ENCODE measurements at places on chromosomes 16 and 17.

GRCh38 chr16:48914070-48914469 lies 304.1 kb upstream of the N4BP1 start:
- no peak for DNase-seq

DNA sequence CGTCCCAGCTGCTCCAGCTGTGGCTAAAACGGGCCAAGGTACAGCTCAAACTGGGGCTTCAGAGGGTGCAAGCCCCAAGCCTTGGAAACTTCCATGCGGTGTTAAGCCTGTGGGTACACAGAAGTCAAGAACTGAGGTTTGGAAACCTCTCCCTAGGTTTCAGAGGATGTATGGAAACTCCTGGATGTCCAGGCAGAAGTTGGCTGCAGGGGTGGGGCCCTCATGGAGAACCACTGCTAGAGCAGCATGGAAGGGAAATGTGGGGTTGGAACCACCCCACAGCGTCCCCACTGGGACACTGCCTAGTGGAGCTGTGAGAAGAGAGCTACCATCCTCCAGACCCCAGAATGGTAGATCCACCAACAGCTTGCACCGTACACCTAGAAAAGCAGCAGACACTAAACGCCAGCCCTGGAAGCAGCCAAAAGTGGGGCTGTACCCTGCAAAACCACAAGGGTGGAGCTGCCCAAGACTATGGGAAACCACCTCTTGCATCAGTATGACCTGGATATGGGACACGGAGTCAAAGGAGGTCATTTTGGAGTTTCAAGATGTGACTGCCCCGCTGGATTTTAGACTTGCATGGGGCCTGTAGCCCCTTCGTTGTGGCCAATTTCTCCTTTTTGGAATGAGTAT lies 2.2 kb downstream of the SDR42E1 start:
- no peak for DNase-seq

- DNase-seq, result peak; percentile 31
Observed at GRCh38 chr16:89325861-89326471, 108.5 kb downstream of the ZNF778 start.

- DNase-seq, result no peak
Observed at GRCh38 chr17:29659155-29659554, 36.4 kb upstream of the CORO6 start.

DNA sequence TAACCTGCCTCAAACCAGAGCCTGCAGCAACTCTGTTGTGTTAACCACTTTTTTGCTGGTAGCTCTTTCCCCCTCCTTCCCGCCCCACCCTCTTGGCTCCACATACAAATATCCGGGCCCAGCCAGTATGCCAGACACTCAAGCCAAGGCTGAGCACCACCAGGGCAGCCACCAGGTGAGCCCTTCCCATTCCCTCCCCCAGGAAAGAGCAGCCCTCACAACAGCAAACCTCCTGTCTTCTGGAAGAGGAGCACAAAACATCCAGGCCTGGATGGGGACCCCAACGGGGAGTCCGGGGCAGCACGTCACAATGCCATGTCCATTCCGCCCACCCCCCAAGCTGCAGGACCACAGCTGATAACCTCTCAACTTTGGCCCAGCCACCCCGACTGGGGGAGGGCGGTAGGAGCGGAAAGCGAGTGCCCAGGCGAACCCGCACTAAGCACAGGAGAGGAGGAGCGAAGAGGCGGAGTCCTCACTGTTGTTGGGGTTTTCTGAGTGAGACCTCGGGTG lies 757 bp downstream of the ORMDL3 start:
- peak; percentile 50 for DNase-seq

- DNase-seq, result no peak
Observed at GRCh38 chr17:47262586-47262985, 9.0 kb downstream of the ITGB3 start.

- DNase-seq, result no peak
Observed at GRCh38 chr17:64369007-64369893, 21.4 kb downstream of the PECAM1 start.

GRCh38 chr16:11032922-11033291 lies 88.5 kb downstream of the CLEC16A start:
- no peak for DNase-seq

DNA sequence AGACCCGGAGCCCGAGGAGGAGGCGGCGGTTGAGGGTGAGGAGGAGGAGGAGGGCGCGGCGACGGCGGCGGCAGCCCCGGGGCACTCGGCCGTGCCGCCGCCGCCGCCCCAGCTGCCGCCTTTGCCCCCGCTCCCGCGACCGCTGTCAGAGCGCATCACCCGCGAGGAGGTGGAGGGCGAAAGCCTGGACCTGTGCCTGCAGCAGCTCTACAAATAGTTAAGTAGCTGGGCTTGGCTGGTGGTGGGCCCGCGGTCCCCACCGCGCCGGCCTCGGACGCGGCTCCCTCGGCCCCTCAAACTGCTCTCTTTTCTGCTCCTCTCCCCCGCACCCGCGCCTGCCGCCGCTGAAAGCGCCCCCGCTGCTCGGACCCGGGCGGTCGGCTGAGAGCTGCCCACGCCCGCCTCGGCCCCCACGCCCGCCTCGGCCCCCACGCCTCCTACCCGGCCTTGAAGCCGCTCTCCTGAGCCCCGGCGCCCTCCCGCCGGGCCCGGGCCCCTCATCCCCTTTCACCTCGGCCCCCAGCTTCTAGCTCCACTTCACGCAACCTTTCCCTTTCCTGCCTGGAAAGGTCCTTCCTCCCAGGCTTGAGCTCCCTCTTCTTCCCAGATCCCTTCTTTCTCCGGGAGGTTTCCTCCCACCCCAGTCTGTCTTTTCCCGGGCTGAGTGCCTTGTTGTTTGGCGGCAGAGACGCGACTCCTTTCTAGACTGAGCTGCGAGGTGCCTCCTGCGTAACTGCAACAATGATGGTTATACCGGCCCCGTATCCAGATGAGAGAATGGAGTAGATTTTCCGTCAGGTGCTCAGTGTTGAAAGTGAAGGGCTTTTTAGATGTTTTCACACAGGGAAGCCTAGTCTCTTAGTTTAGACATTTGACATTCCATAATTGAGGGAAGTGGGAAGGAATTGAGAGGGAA lies 850 bp downstream of the PPM1E start:
- DNase-seq, result no peak

- no peak for DNase-seq
Observed at GRCh38 chr16:84941921-84942320, 69.4 kb downstream of the ZDHHC7 start.

DNA sequence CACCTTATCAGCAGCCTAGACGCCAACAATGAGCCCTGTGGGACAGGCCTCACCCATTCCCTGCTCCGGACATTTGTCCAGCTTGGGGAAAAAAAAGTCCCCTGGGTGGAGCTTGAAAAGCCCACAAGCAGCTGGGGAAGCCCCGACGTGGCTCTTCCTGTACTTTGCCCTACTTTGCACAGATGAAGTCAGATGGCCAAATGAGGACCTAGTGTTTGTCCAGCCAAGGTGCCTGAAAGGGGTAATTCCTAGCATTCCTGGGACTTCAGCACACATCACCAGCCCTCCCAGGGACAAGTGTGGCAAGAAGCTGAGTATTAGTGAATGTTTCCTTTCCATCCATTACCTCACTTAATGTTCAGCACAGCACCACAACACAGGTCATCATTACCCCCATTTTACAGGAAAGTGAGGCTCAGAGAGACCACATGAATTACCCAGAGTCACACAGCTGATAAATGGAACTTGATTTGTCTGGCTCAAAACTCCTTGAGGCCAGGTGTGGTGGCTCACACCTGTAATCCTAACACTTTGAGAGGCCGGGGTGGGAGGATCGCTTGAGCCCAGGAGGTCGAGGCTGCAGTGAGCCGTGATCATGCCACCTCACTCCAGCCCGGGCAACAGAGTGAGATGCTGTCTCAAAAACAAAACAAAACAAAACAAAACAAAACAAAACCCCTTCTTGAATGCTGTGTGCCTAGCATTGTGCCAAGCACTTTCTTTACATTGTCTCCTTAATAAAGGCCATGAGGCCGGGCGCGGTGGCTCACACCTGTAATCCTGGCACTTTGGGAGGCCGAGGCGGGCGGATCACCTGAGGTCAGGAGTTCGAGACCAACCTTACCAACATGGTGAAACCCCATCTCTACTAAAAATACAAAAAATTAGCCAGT lies 19.9 kb upstream of the PLLP start:
- no peak for DNase-seq

DNA sequence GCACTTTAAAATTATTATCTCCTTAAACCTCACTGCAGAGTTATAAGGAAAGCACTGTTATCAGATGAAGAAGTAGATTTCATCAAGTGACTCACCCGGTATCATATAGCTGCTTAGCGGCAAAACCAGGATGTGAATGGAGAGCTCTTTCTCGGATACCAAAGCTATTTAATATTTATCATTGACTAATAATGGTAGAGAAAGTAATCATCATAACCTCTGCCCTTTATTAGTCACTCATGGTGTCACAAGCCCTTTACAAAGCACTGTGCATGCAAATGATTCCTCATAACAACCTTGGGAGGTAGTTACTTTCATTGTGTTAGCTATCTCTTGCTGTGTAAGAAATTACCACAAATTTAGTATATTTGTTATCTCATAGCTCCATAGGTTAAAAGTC lies 592.9 kb downstream of the MAF start:
- no peak for DNase-seq

GRCh38 chr17:9367156-9367555 lies 208.5 kb downstream of the STX8 start:
- no peak for DNase-seq

- DNase-seq, result peak; percentile 78
Observed at GRCh38 chr16:87636050-87636684, 33.9 kb downstream of the JPH3 start.

DNA sequence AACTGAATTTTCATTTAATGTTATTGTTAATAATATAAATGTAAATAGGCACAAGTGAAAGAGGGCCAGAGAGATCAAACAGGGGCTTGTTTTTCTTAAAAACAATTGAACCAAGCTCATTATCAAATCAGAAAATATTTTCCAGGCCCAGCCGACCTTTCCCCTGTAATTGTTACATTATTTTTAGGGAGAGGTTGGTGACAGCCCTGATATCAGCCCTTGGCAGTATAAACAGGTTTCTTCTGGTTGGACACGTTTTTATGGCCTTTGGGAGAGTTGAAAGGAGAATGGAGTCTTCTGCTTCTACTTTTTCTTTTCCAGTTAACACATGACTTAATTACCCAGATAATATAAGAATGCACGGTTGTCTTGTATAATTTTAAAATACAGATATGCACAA lies 40.0 kb upstream of the COQ7 start:
- no peak for DNase-seq

- DNase-seq, result no peak
Observed at GRCh38 chr17:7315570-7316235, 543 bp upstream of the GPS2 start.

DNA sequence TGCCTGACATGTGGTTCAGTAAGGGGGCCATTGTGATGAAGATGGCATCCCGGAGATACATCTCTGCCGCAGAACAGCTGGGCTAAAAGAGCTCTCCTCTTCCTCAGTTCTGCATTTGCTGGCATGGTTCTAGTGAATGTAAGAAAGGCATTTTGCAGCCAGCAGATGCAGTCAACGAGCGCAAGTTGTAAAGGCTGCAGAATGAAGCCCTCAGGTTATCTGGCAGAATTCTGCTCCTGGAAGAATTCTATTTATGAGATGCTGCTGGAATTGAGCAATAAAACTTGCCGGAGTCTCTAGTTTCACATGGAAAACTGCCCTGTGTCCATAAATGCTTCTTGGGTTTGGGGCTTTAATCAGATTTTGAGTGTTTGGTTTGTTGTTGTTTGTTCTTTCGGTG lies 176.8 kb upstream of the HSBP1 start:
- DNase-seq, result no peak

GRCh38 chr17:34386697-34387550 lies 23.9 kb upstream of the CCL1 start:
- DNase-seq, result no peak

DNA sequence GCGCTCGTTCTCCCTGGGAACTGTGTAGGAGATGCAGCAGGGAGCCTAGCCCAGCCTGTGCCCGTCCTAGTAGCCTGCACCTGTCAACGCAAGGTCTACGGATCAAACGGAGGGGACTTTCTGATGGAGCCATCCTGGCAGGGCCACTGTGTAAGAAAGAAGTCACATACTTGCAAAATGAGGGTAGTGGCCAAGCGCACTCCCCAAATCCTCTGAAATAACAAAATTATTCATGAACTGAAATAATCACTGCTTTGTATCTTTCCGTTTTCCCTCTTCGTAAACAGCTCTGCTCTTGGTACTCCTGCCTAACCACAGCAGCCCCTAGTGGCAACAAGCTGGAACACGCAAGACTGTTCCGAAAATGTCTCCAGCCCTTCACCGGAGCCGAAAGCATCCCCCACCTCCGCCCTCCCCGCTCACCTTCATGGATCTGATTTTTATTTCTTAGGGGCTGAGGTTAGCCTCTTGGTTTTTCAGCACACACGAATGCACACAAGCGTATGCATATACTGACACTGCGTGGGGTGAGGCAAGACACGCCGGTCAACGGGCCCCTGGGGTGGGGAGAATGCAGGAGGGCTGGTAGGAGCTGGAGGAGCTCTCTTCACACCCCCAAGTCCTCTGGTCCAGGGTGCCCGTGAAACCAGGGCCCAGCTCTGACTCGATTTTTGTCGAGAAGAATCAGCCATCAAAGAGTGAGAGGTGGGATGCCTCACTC lies 100.8 kb downstream of the ABCC12 start:
- DNase-seq, result peak; percentile 3

DNA sequence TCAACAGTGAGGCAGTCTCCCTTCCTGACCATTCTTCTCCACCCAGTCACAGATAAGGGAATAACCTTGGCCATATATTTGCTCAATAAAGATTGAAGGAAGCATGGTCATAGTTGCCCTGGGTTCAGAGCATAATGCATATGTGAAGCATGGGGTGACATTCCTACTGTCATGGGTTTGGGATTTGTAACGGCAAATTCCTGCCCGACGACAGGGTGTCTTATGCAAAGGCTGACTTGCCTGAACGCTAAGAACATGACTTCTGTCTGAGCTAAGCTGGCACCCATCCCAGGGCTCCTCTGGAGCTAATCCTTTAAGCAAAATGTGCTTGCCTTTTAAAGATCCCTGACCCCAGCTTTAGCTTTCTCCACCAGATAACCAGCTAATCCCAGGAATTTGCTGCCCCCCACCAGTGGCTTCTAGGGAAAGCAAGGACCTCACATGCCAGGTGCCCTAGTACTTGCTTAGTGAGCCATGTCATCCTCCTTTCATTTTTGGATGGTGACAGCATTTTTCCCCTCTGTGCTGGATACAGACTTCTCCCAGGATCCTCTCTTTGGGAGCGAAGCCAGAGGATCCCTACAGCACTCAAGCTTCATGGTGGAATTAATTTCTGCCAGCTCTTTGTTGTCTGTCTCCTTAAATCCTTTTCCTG lies 11.7 kb downstream of the SLC7A6OS start:
- no peak for DNase-seq

GRCh38 chr16:68762996-68763756 lies 26.1 kb downstream of the CDH1 start:
- no peak for DNase-seq

- DNase-seq, result no peak
Observed at GRCh38 chr17:17132746-17133145, 73.4 kb downstream of the PLD6 start.

- DNase-seq, result no peak
Observed at GRCh38 chr17:40459636-40460603, 16.7 kb downstream of the IGFBP4 start.
